CD4-positive, alpha-beta T cell treated with Interleukin-6 at 100 ng/mL for 8 hours (primary cell): ENCODE measurements at places on chromosomes 7 and 10.

GRCh38 chr10:44956717-44957706 lies 2.6 kb upstream of the RASSF4 start:
- DNase-seq, result no peak

- DNase-seq, result no peak
Observed at GRCh38 chr7:63028376-63029206, 970.1 kb upstream of the ZNF722 start.

DNA sequence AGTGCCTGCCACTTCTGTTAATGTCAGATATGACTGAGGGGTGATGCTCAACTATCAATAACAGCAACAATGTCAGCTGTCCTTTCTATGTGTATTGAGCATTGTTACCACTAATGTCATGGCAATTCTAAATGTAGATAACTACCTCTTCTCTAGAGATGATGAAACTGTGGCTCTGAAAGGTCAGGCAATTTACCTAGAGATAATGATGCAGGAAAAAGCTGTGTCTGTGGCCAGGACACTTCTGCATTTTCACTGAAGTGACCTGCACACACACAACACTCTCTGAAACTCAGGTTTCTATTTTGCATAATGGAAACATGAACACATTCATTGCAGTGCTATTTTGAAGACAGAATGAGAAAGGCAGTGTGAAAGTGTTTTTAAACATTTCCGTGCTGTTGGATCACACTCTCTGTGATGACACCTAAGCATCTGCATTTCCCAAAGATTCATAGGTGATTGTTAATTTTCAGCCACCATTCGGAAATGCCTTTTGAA lies 148.2 kb downstream of the KCND2 start:
- DNase-seq, result no peak

DNA sequence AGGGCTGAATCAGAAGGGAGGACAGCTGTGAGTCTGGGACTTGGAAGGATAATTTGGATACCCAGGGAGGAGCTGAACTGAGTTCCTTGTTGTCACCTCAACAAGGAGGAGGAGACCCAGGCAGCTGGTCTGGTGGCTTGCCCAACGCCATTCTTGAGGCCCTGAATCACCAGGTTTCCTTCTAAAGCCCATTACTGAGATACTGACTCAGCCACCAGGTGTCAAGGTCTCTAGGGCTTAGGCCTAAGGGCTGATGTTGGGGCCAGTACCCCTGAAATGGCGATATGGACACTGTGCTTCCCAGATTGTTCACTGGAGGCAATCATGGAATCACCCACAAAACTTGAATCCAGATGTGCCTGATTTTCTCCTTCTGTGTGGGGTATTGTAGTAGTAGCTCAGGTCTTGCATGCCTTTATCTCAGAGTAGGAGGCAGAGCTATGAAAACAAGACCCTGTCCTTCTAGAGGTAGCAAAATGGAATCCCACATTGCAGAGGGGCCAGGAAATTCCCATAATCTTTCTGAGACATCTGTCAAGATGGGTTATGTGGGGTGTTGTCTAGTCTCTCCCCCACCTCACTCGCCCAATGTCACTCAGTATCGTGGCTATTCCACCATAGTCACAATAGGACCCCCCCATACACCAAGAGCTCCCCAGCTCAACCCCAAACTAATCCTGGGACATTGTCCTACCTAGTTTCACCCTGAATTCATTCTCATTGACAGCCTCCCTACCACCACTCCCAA lies 1.8 kb upstream of the ATG9B start:
- no peak for DNase-seq
